Hypothalamus (tissue), 51 donors: ENCODE measurements at places on chromosomes 5 and 9.
A peak's percentile ranks its signal among the peaks of the same experiment; 100 is the strongest.

GRCh38 chr5:179379321-179379890 is 34.1 kb upstream of the ADAMTS2 start:
- DNase-seq: no peak

- no peak for DNase-seq
These were observed 1105.8 kb upstream of the SEMA6A start for GRCh38 chr5:117680426-117680825.

- no peak for DNase-seq
These were observed 21.9 kb downstream of the CRHBP start for GRCh38 chr5:76974785-76975184.

DNA sequence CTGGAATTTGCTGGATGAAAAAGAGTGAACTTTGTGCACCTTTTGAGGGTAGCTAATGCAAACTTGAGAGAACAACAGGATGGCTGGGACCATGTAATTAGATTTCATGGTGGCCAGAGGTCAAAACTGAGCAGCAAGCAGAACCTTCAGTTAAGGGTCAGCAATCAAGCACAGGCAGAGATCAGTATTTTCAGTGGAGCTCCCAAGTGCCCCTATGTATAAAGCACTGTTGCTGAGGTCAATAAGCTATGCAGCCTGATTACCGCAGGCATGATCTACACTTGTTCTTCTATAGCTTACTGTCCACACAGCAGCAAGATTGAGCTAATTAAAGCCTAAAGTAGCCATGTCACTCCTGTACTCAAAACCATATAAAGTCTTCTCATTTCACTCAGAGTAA is 62.1 kb upstream of the TMC1 start:
- no peak for DNase-seq

DNA sequence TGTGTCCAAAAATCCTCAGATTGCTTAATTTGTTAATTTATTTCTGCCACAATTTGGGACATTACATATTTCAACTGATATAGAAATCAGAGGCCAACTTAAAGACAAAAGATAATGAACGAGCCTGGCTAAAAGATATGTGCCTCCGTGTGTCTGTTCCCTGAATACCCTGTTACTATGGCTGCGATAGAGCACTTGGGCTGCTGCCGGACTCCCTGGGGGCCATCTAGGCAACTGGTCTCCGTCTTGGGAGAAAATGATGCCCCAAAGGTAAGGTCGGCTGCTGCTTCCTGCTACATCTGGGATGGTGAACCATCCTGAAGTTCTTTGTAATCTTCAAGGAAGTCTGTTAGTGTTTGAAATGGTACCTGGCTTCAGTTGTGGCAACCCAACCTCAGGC is 72.0 kb downstream of the RCL1 start:
- no peak for DNase-seq

- DNase-seq: no peak
These were observed 3.1 kb downstream of the LCN2 start for GRCh38 chr9:128152133-128153059.

GRCh38 chr5:148729182-148729581 is 74.9 kb upstream of the HTR4 start:
- no peak for DNase-seq

- no peak for DNase-seq
These were observed 577 bp upstream of the CCDC112 start for GRCh38 chr5:115297031-115297430.

DNA sequence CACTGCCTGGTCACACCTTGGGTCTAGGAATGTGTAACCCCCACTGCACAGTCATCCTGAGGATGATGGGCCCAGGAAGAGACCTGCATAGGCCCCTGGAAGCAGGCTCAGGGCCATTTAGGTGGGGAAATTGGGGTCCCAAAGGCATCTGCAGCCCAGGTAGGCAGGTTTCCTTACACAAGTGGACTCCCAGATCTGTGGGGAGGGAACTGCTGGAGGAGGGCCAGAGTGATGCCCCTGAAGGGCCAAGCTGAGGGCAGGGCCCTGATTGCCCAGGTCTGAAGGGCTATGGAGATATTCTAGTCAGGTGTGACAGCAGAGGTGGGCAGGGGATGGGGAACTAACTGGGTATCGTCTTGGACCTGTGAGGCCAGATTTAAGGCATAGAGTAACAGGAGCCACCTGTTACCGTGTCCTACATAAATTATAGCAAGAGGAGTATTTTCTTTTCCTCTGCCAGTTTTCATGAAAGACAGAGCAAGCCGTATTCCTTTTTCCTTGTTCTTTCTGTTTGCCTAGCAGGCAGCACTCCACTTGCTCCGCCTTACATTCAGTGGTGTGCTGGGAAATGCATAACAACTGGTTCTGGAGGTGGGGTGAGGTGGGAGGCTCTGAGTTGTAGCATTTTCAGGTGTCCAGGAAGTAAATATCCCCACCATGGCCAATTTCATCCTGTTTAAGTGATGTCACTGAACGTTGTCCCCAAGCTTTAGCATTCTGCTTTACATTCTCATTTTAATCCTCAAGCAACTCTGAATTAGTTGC is 41.3 kb downstream of the PPARGC1B start:
- no peak for DNase-seq

DNA sequence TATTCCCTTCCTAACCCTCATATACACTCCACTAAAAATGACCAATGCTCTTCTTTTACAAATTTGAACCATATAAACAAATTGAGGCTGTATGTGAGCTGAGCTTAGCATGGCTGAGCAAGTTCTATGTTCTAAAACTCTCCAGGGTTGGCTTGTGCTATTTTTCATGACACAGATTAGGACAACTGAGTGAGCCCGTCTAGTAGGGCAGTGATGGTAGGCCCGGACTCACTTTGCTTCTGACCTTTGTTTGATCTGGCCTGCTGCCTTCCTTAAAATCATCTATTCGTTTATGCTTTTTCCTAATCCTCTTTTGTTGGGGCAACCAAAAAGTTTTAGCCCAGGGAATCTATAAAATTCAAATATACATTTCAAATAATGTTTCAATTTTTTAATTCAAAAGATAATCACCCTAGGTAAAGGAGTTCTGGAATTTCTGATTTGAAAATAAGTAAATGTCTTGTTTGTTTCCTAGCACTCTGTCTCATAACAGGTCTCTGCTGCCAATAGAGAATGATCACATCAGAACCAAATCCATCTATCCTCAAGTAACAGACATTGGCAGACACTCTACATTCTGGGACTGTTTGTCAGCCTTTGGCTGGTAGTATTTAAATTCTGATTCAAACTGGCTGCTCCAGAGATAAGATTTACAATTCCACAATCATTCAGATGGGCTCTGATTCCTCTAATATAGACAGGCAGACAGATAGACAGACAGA is 217.0 kb upstream of the TARS1 start:
- DNase-seq: no peak

DNA sequence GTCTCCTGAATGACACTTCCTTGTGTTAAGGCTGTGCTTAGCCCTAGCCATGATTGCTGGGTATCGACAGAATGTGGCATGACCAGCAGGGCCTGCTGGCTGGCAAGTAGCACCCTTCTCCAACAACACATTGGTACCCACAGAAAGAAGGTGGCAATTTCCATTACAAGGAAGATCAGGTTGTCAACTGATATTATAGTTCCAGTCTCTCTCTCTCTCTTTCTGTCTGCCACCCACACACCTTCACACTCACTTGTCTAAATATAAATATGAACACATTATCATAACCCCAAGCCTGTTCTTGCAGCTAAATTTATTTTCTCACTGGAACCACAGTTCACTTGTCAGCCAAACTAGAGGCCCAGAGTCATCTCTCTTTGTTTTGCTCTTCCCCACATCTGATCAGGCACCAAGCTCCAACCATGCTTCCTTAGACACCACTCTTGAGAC is 408.1 kb upstream of the PIK3R1 start:
- no peak for DNase-seq

- DNase-seq: peak; percentile 74
These were observed 133.4 kb downstream of the SLC1A3 start for GRCh38 chr5:36739751-36740221.

DNA sequence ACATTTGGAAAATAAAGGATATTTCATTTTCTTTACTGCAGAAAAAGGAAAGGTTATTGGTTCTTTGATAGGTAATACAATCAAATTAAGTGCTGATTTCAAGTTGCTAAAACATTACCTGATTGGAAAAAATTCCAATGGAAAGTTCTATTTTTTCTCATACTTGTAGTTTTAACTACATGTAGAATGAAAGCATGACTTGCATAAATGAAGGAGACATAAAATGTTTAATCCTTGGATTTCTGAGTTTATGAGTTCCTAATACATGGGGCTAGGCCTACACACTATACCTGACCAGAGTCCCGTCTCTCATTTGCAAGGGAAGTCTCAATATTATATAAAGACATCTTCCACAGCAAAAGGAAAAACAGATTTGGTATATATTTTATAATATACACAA is 5.2 kb upstream of the MEIKIN start:
- no peak for DNase-seq

GRCh38 chr5:68033029-68033428 is 182.5 kb upstream of the PIK3R1 start:
- DNase-seq: no peak

DNA sequence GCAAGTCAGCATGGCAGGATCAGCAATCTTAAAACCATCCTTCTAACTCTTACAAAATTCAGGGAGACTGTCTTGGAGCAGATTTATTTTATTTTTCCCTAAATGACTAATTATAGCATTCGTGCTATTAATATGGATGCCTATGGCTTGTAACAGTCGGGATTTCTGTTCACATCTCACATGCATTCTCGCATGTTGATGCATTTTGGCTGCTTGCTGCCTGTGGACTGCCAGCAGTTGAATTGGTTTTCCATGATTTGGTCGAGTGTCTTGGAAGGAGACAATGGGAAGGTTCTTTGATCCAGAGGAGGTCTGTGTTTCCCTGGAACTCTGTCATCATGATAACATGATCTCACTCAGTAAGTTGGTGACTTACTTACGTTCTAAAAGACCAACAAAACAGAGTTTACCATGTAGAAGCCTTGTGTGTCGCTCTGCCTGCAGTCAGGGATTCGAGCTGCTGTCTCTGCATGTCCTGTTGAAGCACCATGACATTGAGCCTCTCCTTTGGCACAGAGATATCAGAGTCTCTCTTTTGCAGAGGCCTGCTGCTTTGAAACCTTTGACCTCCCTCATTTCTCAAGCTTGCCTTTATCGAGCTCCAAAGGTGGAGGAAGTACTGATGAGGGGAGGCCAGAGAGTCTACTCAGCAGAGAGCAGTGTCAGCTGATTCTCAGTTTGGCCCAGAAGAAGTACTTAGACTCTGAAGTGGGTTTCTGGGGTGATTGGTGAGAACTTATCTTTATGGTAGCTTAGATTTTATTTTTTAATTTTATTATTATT is 82.4 kb downstream of the ARHGAP26 start:
- DNase-seq: no peak
